Cardiac atrium fibroblast (primary cell): ENCODE measurements at places on chromosomes 5 and 9. TPM values are rescaled to one million over a fixed set of nuclear protein-coding genes. Genes with fewer than 3 reads are reported as not detected.

HRCT1 gene
- total RNA-seq = 1.4 and 9.4 TPM in 2 replicates

FBN2 gene
- 61.7 and 72.1 TPM in 2 replicates for total RNA-seq

PTPN3 gene
- total RNA-seq = 2.2 and 3.1 TPM in 2 replicates

RASGEF1C gene
- total RNA-seq = not detected in 2 replicates

PITX1 gene
- total RNA-seq = not detected in 2 replicates

EPB41L4B gene
- 0.90 and 1.8 TPM in 2 replicates for total RNA-seq

CCL27 gene
- total RNA-seq = not detected in 2 replicates

SLC36A2 gene
- total RNA-seq = not detected in 2 replicates

F12 gene
- not detected in 2 replicates for total RNA-seq

PCDHGB2 gene
- 1.6 and 3.2 TPM in 2 replicates for total RNA-seq

ATP10B gene
- total RNA-seq = not detected in 2 replicates

SPINK6 gene
- total RNA-seq = not detected in 2 replicates

IQGAP2 gene
- 1.9 and 5.8 TPM in 2 replicates for total RNA-seq

PCDHA3 gene
- not detected in 2 replicates for total RNA-seq

RORB gene
- total RNA-seq = not detected in 2 replicates

SAXO1 gene
- not detected in 2 replicates for total RNA-seq

CACNA1B gene
- total RNA-seq = under 0.01 TPM in 1 of 2 replicates, not detected in the other

PCDHB9 gene
- under 0.01 TPM in 1 of 2 replicates, not detected in the other for total RNA-seq

BHMT2 gene
- total RNA-seq = 1.5 TPM in 1 of 2 replicates, not detected in the other

ERBIN gene
- total RNA-seq = 26.4 and 37.4 TPM in 2 replicates

C5orf52 gene
- not detected in 2 replicates for total RNA-seq

HMCN2 gene
- not detected in 2 replicates for total RNA-seq

ACOT12 gene
- 0.72 TPM in 1 of 2 replicates, not detected in the other for total RNA-seq

CARTPT gene
- not detected in 2 replicates for total RNA-seq

VCP gene
- total RNA-seq = 262 and 287 TPM in 2 replicates

CCDC69 gene
- 4.7 and 6.1 TPM in 2 replicates for total RNA-seq

GBGT1 gene
- 4.1 and 6.3 TPM in 2 replicates for total RNA-seq

SLC4A9 gene
- total RNA-seq = not detected in 2 replicates

WDR41 gene
- total RNA-seq = 70.4 and 76.1 TPM in 2 replicates

GABRB2 gene
- under 0.01 TPM in 1 of 2 replicates, not detected in the other for total RNA-seq

PCDHGA8 gene
- 0.18 and 1.8 TPM in 2 replicates for total RNA-seq

SPATA31D4 gene
- total RNA-seq = not detected in 2 replicates

TPM2 gene
- 692 and 1,021 TPM in 2 replicates for total RNA-seq

SPAG8 gene
- 0.32 and 0.36 TPM in 2 replicates for total RNA-seq

ZNF300 gene
- 4.0 and 4.5 TPM in 2 replicates for total RNA-seq

GADD45G gene
- 1.4 and 1.9 TPM in 2 replicates for total RNA-seq

MYORG gene
- 1.8 and 2.8 TPM in 2 replicates for total RNA-seq

BTNL8 gene
- total RNA-seq = not detected in 2 replicates

ORM2 gene
- total RNA-seq = not detected in 2 replicates

GABBR2 gene
- total RNA-seq = 0.18 and 0.32 TPM in 2 replicates

IFNE gene
- not detected in 2 replicates for total RNA-seq

SLC36A3 gene
- not detected in 2 replicates for total RNA-seq

NKD2 gene
- 22.4 and 30.5 TPM in 2 replicates for total RNA-seq

PCDHB3 gene
- 0.16 TPM in 1 of 2 replicates, not detected in the other for total RNA-seq

AIF1L gene
- 0.49 TPM in 1 of 2 replicates, not detected in the other for total RNA-seq

DCTN4 gene
- total RNA-seq = 36.1 and 43.3 TPM in 2 replicates

SNCB gene
- total RNA-seq = not detected in 2 replicates
